ENCODE measurements at places on chromosomes 7 and 10. TPM values are rescaled to one million over a fixed set of nuclear protein-coding genes. Genes with fewer than 3 reads are reported as not detected.

The ATOH7 gene
- polyA plus RNA-seq, result 0.13 TPM

DNA sequence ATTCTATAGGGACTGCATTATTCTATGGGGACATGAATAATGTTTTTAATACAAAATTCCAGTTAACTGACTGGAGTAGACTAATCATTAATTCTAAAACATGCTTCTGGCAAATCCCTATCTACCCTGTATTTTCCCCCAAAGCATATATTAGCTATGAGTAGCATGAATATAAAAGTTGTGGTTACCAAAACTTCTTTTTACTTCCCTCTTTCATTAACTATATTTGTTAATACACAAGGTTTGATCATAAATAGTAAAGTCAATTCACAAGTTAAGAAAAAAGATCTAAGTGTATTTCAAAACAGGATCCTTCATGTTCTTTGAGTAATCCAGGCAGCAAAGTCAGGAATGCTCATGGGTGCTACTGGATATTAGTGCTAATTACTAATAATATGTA, 2.9 kb upstream of the RALA start:
- DNase-seq, result no peak

DNA sequence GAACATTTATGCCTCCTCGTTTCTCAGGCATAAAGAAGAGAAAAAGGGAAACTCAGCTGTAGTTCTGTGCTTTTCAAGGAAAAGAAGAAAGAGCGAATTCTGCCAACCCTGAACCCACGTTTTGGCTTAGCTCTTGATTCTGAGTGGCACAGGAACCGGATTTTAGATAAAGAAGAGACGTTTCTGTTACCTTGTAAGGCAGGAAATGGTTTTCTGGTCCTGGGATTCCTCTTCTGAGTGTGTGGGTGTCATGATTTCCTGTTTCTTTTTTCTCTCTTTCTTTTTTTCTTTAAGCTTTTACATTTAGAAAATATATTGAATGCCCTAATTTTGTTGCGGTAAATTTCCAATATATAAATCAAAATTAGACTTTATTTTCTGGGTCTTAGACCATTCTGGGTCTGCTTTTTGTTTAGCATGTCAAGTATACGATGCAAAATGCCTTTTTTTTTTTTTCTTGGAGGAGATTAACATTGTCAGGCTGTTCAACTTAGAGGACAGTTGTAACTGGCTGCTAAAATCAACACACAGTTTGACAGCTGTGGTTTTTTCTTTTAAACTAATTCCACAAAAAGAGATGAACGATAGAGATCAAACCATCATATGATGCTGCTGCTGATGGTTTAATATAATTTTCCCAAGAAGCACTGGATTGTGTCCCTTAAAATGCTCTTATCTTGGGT, 190.8 kb downstream of the GATA3 start:
- no peak for DNase-seq

The ANKRD7 gene
- polyA plus RNA-seq, result 1.8 TPM

The CYP2C8 gene
- 10.6 TPM for polyA plus RNA-seq
